ENCODE measurements at places on chromosomes 4 and X. TPM values are rescaled to one million over a fixed set of nuclear protein-coding genes. Genes with fewer than 3 reads are reported as not detected.

The VSIG4 gene
- polyA plus RNA-seq, result not detected

The C4orf50 gene
- polyA plus RNA-seq, result not detected

The RRH gene
- not detected for polyA plus RNA-seq

The MAP7D2 gene
- 0.16 TPM for polyA plus RNA-seq

The TMEM144 gene
- polyA plus RNA-seq, result 1.7 TPM

The ZAR1 gene
- polyA plus RNA-seq, result not detected

The TAF7L gene
- polyA plus RNA-seq, result not detected

The FGF5 gene
- polyA plus RNA-seq, result 1.8 TPM

The GYPE gene
- polyA plus RNA-seq, result 1.1 TPM

The CC2D2A gene
- polyA plus RNA-seq, result 0.27 TPM

The USP17L17 gene
- not detected for polyA plus RNA-seq

The TRAM1L1 gene
- polyA plus RNA-seq, result not detected

The PAGE5 gene
- not detected for polyA plus RNA-seq

The PDLIM3 gene
- polyA plus RNA-seq, result not detected

The APLN gene
- not detected for polyA plus RNA-seq

The RHOH gene
- polyA plus RNA-seq, result 61.7 TPM

The SPIN4 gene
- polyA plus RNA-seq, result 16.2 TPM

The NEIL3 gene
- 13.8 TPM for polyA plus RNA-seq

The ZCCHC18 gene
- polyA plus RNA-seq, result 2.6 TPM

The TCEAL5 gene
- polyA plus RNA-seq, result not detected
